Activated T-helper 17 cell treated with anti-CD3 and anti-CD28 coated beads, Interleukin-2, amount 50 U/mL, for 72 hours (primary cell): ENCODE measurements at places on chromosomes 1 and 21.

GRCh38 chr21:34615487-34615814 lies 538 bp upstream of the RCAN1 start:
- ATAC-seq: peak; percentile 13

DNA sequence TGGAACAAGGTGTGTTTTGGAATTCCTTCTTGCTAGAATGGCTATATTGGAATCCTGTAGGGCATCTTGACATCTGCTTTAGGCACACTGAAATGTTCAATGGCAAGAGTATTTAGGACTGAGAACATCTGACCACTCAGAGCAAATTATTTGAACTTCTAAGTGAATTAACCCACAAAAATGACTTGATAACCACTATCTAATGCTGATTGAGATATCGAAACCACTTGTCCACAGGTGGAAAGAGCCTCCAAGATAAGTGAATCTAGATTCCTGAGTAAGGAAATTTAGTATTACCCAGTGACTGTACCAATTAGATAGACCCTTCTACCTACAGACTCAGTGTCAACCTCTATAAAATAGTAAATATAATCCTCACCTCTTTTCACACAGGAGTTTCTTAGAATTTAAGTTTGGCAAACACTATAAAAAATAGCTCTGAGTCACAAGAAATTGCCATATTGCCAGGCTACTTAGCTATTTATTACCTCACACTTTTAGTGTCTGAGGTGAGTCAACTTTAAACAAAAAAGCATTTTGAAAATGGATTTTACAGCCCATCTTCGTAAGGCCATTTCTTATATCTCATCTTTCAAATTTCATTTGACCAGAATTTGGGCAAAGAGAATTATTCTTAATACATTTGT lies 421.8 kb downstream of the PTBP2 start:
- ATAC-seq: no peak

DNA sequence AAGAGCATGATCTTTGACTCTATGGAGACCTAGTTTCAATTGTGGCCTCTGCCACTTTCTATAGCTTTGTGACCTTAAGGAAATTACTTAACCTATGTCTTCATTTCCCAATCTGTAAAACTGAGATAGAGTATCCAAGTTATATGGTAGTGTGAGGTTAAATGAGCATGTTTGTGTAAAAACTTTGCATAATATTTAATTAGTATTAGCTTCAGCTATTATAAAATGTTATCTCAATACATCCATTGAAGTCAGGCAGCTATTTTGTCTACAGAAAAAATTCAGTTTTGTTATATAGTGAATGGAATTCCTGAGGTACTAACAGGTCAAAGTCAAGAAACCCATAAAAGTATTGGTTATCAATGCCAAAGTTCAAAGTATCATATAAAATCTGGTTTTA lies 53.6 kb downstream of the GPATCH2 start:
- no peak for ATAC-seq

DNA sequence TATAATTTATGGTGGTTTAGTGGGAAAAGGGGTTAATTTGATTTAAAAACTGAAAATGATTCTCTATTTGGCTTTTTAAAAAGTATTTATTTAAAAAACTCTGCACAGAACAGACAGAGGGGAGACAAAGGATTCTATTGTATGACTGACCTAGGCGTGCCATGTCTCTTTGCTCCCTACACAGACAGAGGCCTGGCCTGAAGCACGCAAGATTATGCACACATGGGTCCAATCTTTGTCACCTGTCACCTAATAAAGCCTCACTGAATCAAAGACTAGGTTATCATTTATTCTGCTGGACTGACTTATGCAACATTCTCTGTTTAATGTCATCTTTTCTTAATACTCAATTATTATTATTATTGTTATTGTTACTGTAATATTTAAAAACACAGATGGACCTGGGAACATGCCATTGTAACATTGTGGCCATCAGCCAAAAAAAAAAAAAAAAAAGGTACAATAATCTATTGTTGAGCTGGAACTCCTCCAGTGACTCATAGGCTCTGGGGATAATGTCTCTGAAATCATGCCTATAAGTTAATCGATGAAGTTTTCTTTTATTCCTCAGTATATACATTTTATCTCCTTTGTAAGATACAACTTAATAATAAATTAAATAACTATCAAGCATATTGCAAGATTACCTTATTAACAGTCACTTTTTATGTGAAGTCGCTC lies 112.1 kb downstream of the RUNX1 start:
- no peak for ATAC-seq

DNA sequence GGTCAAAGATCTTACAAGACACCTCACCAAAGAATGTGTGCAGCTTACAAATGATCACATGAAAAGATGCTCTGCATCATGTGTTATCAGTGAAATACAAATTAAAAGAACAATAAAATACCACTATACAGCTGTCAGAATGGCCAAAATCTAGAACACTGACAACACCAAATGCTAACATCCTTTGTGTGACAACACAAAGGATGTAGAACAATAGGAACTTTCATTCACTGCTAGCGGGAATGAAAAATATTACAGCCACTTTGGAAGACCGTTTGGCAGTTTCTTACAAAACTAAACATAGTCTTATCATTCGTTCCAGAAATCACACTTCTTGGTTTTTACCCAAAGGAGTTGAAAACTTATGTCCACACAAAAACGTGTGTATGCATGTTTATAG lies 20.6 kb upstream of the SELP start:
- ATAC-seq: no peak

- peak; percentile 61 for ATAC-seq
These were observed 34.4 kb downstream of the KIAA0040 start for GRCh38 chr1:175158170-175158591.

DNA sequence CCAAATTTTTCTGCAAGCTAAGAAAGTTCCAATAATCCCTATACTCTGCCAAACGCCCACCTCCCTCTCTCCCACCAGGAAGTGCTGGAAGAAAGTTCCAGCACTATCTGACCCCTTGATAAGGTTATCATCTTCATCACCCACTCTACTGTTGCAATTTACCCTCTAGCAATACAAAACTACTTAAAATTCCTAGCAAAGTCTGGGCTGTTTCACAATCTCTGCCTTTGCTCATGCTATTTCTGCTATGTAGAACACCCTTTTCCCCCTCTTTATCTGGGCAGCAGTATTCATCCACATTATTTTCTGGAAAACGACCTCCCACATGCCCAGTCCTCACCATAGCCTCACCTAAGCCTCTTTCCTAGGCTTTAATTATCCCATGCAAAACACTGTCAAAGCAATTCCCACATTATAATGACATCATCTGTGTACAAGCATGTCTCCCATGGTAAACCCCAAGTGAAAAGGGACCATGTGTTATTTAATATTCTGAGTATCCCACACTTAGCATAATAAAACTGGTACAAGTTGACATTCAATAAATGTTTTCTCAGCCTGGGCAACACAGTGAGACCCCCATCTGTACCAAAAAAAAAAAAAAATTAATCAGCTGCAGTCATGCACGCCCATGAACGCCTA lies 12.0 kb downstream of the F11R start:
- ATAC-seq: no peak

DNA sequence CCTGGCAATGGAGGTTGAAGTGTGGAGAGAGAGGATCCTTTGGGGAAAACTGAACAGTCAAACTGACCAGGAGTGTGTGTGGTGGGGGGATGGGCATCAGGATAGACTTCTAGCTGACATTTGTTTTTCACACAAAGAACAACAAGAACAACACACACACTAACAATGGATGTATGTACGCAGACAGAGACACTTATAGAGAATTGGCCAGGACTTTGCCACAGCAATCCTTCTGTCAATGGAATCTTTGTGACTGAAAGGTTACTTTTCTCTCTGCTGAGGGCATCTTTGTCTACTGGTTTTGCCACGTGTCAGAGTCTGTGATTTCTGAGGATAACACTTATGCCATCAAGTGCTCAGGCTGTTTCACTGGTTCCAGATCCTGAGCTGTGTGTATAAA lies 12.4 kb upstream of the FCGR2A start:
- no peak for ATAC-seq

DNA sequence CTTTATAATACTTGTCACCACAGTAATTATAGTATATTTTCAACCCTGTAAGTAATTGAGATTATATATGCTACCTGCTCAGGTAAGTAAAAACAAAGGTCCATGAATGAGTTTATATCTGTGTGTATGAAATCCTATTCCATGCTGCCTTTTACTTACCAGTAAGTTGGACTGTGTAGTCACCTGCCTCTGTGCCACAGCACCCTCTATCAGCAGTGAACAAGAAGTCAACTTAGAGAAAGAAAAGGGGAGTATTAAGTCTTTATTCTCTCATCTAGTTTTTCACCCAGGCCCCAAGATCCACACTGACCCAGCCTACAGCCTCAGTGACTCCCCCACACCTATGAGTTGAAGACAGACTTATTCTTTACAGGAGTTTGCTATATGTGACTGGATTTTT lies 36.9 kb upstream of the IFI16 start:
- ATAC-seq: no peak

DNA sequence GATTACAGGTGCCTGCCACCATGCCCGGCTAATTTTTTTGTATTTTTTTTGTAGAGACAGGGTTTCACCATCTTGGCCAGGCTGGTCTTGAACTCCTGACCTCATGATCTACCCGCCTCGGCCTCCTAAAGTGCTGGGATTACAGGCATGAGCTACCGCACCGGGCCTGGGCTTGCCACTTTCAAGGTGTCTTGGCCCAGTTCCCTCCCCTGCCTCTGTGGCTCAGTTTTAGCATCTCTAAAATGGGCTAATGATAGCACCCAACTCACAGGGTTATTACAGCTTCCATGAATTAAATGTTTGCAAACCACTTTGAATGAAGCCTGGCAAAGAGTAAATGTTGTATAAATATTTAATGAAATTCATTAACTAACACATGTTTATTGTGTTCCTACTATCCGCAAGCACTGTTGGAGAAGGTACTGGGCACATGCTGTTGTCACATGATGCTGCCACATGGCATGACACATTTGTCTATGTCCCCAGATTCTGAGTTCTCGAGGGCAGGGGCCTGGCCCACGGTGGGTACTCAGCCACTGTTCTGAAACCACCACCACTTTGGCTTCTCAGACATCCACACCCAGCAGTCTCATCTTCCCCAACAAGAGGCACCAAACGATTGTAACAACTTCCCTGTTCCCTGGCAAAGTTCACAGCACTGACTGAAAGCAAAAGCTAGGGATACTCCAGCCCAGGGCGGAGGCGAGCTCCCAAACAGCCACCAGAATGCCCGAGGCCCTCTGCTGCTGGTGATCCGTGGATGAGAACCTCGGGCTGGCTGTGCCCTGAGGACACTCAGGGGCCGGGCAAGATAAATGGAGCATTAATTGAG lies 9.7 kb downstream of the IFFO2 start:
- ATAC-seq: no peak

DNA sequence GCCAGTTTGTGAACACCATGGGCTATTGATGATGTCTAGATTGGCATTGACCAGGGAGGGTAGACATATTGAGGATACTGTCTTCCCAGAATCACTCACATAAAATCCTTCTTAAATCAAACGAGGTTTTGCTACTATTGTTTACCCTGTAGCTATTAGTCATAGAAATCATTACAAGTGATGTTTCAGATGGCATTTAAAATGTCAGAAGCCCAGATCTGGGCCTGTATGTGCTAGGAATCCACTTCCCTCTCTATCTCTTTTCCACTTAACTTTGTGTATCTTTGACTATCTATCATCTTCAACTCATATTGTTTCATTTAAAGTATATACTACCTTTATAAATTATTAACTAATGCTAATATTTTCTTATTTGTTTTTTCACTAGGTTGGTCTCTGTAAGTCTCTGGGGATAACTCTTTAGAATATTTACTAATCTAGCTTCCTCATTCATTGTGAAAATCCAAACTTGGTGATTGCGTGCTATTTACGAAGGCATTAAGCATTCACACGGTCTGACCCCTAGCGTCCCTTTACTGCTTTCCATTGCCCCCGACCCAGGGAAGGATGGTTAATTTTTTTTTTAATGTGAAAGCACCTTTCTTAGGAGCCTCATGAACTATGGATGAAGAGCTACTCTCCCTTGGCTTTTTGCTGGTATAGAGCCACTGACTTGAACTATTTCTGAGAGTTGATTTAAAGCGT lies 281.8 kb downstream of the GPATCH2 start:
- no peak for ATAC-seq

GRCh38 chr1:1041092-1041523 lies 21.2 kb downstream of the AGRN start:
- peak; percentile 2 for ATAC-seq

- ATAC-seq: no peak
These were observed 126.4 kb downstream of the NEK7 start for GRCh38 chr1:198283222-198283621.

DNA sequence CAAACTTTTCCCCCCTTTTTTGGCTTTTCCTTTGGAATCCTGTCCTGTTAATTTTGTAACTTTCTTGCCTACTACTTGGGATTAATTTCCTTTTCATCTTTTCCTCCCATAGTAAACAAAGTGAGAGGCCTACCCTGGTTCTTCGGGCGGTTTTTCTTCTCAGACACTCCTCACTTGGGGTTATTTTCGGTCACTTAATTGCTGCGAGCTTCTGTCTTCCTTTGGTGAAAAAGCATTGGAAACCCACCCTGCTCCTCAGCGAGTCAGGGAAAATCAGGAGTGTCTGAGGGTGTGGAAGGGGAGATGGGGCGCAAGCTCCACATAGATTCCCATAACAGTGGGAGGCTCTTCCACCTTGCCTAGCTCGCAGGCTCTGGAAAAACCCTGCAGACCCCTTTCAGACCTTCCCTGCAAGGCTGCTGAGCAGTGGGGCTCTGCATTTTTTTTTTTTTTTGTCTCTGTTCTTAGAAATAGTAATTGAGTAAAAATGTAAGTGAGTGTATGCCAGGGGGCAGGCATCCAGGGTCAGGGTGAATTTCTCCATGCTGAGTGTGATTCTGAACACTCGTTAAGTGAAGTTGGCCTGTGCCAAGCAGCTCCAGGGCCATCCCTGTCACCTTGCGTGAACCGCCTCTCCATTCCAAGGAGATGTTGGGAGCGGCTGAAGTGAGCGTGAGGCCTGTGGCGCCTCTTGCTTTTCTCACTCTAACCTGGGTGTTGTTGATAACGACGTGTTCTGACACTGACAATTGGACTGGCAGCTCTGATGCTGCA lies 20.3 kb downstream of the TGFB2 start:
- no peak for ATAC-seq

- ATAC-seq: no peak
These were observed 41.5 kb downstream of the PLPPR5 start for GRCh38 chr1:98963064-98963758.
